A549 treated with AZD2906 at 1 μM for 4 hours (cell line): ENCODE measurements at places on chromosomes 1 and 21. TPM values are rescaled to one million over a fixed set of nuclear protein-coding genes. Genes with fewer than 3 reads are reported as not detected.

KPRP gene
- total RNA-seq = not detected in 5 replicates

MFAP2 gene
- total RNA-seq = 0.85 to 1.4 TPM (median 0.93 TPM) in 5 replicates

ATP13A2 gene
- total RNA-seq = 25.3 to 30.5 TPM (median 28.1 TPM) in 5 replicates

ALX3 gene
- not detected in 5 replicates for total RNA-seq

KCNE2 gene
- total RNA-seq = not detected in 5 replicates
